A172 (cell line): ENCODE measurements at places on chromosomes 7 and 10.

DNA sequence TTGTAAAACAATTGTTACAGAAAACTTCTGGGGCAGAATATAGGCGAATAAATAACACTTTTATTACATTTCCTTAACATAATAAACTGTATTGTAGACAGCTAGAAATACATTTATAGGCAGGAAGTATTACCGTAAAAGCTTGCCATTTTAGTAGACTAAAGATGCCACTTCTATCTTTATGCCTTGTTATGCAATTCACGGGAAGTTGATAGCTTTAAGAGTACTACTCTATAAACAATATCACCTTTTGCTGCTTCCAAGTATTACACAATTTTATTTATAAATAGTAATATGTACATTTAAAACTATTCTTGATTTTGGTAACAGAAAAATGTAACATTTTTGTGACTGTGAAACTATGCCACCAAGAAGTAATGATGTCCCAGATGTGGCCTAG, 37.9 kb downstream of the PALS2 start:
- DNase-seq: no peak

- DNase-seq: no peak
These were observed 54.0 kb downstream of the BRI3 start for GRCh38 chr7:98335411-98335977.

DNA sequence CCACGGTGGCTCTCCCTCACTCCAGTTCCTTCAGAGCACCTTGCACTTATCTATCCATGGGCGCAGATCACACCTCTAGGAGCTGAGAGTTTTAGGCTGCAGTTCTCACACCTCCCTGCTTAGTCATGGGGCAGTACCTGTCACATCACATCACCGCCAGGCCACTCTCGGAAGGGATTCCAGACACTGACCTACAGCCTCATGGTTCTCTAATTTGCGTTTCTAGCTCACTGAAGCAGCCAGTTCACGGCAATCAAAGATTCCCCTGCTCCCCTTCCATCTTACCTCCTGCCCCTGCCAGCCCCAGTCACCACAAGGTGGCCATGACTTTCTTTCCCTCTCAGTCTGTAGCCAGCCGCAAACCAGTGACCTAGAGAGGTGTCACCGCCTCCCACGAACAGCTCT, 34.2 kb downstream of the ADRB1 start:
- no peak for DNase-seq

GRCh38 chr10:24235471-24235870, 26.5 kb downstream of the KIAA1217 start:
- DNase-seq: no peak

DNA sequence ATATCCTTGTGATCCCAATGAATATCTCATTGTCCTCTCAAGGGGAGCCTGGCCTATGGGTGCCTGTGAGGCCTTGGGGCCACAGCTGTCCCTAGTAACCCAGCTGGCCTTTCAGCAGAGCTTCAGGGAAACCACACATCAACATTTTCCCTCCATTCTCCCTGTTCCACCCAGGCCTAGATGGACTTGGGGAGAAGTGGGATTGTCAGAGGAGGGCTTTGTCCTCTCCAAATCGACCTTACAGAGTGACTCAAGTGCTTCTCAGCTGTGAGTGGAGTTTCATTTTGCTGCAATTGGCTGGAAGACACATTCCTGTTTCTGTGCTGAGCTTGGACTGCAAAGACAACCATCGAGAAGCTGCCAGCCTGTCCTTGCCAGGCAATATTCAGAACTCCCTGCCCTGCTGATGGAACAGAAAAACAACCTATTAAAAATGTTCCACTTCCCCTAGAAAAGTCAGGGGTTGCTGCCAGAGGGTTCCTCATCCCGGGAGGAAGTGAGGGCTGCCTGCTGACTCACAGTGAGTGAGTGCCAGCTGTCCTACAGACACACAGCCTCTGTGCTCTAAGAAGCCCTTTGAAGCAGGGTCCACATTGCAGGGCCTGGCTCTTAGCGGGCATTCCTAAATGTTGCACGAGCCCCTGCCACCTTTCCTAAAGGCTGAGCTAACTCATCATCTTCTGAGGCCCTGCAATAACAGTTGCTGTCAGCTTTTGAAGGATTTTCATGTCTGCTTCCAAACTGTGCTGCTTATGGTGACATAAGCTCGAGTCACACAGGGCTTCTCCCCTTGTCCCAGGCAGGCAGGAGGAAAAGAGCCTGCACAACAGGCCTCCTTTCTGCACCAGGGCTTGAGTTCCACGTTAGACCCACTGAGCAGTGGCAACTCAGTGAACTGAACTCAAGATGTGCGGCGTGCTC, 20.5 kb downstream of the STRA8 start:
- DNase-seq: peak; percentile 64

DNA sequence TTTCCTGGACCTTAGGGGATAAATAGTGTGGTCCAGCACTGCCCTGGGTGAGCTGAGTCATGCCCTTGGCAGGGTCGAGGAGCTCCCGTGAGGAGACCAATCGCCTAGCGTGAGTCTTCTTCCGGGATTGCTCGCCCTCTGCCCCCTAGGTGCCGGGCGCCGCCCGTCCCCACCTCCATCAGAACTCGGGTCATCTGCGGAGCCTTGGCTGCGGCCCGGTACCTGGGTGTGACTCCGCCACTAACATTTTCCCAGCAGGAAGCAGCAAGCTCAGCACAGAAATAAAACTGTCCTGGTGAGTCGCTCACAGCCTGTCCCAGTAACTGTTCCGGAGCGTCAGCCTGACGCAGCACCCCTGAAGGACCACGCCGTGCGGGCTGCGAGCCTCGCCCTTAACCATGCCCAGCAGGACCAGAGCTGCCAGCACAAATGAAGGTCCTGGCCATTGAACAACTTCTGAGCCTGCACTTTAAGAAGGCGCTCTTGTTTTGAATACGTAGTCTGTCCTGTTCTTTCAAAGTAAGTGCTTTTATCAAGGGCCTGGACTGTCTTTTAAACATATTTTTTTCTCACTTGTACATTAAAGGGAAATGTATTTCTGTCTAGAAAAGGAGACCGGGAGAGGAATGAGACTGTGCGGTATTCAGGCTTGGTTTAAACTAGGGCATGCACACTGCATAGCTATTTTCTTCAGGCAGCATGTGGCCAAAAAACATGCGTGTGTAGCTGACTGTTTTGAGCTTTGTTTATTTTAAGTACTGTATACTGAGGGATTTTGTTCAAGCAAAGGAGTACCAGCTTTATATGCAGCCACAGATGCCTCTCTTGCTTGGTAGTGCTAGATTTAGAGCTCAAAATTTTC, 136.7 kb downstream of the HECW1 start:
- DNase-seq: peak; percentile 91

- DNase-seq: no peak
These were observed 154.9 kb upstream of the COL1A2 start for GRCh38 chr7:94239661-94240234.

DNA sequence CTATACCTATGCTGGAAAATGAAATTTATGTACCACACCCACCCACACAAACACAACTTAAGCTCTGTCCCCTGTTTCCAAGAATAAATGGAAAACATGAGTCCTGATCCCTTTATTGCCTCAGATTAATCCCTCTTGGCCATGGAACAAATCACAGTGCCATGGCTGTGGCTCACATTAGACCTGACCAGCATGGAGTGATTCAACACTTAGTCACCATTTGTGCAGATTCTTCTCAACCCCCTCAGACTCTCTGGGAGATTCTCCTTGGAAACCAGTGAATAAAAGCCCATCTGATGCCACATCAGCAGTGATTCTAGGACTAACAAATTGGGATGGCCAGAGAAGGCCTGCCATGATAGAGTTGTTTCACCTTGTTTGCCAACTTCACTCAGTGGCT, 204.4 kb upstream of the TMEM72 start:
- DNase-seq: peak; percentile 98

- no peak for DNase-seq
These were observed 155.2 kb upstream of the PPP2R2D start for GRCh38 chr10:131745591-131745990.

DNA sequence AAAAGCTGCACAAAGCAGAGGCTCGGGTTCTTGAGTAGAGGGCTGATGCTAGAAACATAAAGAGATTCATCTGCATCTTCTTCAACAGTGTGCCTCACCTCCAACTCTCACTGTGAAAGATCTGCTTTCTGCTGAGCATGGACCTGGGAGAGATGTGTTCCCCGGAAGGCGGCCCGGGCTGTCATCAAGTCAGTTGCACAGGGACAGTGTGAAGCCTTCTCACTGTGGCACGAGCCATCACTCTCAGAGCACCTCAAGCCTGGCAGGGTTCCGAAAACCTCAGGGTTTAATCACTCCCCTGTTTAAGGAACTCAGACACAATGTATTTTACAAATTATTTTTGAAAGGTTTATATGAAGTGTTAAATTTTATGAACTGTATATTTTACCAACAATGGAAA, 98.7 kb downstream of the RBM20 start:
- DNase-seq: no peak

GRCh38 chr10:127313996-127314700, 117.8 kb upstream of the INSYN2A start:
- no peak for DNase-seq

GRCh38 chr7:39310699-39311098, 255.5 kb upstream of the YAE1 start:
- peak; percentile 53 for DNase-seq

GRCh38 chr10:32141018-32141807, 85.0 kb upstream of the KIF5B start:
- DNase-seq: no peak

- DNase-seq: no peak
These were observed 38.9 kb upstream of the TOMM7 start for GRCh38 chr7:22861576-22861975.

GRCh38 chr7:138746073-138746472, 44.9 kb upstream of the SVOPL start:
- no peak for DNase-seq

DNA sequence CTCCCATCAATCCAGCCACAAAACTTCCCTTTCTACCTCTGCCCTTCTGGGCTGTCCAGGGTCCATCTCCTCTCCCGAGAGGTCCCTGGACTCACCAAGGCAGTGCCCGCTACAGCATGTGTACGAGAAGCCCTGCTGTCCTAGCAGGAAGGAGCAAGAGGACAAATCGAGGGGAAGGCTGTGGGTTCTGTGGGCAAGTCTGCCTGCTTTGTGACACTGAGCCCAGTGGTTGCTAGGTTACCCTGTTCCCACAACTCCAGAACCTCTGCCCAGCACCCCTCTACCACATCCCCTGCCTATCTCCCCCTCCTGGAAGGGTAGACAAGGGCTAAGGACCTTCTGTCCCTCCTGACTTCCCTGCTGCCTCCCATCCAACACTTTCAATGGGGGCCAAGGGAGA, at the start of gene TBATA:
Gene TBATA (minus strand): TSS at position 188 of the 400 bp plus-strand sequence. CDS start 1,998 bp downstream, outside the sequence.
- no peak for DNase-seq

DNA sequence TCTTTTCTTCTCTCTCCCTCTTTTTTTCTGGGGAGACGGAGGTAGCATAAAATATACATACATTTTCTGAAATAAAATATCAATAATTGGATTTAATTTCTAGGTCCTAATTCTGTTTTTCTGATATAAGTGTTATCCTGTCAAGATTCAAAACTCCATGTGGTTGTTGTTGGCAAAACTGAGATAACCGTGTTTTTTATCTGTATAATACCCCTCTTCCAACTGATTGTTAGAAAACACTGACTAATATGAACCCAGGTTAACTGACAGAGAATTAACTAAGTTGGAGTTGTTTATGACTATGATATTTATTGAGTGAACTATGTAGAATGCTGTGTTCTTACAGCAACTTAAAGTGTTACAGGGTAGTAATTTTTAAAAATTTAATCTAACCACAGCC, 236.5 kb upstream of the KAT6B start:
- no peak for DNase-seq

- DNase-seq: no peak
These were observed 97.8 kb upstream of the MPP7 start for GRCh38 chr10:28400681-28401080.

DNA sequence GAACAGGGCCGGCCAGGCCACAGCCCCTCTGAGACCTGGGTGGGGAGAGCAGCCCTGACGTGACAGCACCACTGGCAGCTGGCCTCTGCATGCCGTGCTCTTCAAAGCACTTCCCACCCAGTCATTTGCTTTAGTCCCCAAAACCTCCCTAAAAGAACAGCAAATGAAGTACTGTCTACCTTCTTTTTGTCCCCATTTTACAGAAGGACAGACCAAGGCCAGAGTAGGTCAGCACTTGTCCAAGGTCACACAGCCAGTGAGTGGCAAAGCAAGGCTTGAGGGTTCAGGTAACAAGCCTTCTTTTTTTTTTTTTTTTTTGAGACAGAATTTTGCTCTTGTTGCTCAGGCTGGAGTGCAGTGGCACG, 15.1 kb downstream of the ATP6V1F start:
- DNase-seq: no peak

DNA sequence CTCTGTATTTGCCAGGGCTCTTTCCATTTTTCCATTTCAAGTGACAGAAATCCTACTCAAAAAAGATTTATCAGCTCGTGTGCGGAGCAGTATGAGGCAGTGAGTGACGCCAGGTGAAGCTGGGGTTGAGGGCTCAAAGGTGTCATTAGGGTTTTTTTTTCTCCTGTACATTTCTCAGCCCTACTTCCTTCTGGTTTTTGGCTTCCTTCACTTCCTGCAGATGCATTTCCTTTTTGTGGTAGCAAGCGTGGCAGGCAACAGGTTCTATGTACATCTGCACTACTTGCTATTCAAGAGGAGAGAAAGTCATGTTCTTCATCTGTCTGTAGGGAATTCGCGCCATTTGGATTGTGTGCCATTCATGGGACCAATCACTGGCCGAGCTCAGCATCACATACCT, 52.8 kb upstream of the AOAH start:
- no peak for DNase-seq

GRCh38 chr7:128017862-128018845, 13.1 kb downstream of the LRRC4 start:
- DNase-seq: no peak

- peak; percentile 68 for DNase-seq
These were observed at the start of gene FAM221A for GRCh38 chr7:23679898-23680413. Gene FAM221A, plus strand, starts transcription at chr7:23680199. Its CDS starts 20 bp downstream, at chr7:23680219.

DNA sequence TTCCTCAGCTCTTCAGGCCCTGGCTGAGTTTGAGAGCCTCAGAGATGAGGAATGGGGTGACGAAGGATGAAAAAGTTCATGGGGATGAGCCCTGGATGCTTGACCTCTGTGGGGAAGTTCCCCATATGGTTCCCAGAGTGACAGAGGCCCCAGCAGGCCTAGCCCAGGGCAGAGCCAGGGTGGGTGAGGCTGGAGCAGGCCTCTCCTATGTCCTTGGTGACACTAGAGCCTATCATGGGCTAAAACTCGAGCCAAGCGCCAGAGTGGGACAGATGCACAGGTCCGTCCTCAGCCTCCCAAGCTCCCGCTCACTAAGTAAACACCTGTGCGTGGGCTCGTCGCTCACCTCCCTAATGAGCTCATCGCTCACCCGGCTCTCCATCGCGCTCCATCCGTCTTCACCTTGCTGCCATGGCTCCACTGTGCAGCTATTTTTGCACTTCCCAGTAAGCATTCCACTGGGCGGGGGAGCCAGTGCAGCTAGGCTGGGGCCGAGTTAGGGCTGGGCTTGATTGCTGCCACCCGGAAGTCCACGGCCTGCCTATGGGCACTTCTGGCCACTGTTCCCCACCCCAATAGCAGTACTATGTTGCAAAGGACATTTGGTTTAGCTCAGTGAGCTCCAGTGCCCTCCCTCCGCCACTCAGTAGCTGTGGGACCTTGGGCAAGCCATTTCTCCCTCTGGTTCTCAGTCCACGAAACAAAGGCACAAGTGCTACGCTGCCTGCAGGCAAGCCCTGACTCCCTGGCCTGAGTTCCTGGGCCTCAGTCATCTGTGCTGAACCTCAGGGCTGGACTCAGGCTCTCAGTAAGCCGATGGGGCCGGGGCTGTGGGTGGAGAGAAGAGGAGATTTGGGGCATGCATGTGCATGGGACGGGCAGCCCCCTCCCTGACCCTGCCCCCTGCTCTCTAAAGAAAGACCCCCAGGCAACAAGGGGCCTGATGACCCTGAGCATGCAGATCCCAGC, 117.3 kb upstream of the PCBD1 start:
- no peak for DNase-seq

- no peak for DNase-seq
These were observed 134.0 kb downstream of the TPST1 start for GRCh38 chr7:66339141-66339540.
